ENCODE measurements at places on chromosomes 11 and 22.
A peak's percentile ranks its signal among the peaks of the same experiment; 100 is the strongest.

DNA sequence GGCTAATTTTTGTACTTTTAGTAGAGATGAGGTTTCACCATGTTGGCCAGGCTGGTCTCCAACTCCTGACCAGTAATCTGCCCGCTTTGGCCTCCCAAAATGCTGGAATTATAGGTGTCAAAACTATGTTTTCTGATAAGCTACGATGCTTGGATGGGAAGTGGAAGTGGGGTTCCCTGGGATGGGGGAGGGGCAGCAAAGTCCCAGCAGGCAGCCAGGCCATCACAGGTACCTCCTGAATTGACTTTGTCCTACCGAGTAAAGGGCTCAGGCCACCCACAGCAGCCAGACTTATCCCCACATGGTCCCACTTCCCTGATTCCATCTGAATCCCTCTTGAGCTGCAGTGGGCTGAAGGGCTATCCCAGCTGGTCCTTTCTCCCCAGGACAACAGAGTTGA is 6.9 kb downstream of the FTH1 start:
- peak; percentile 53 for DNase-seq

- peak; percentile 66 for DNase-seq
These were observed 62.7 kb downstream of the CD82 start for GRCh38 chr11:44627911-44628729.

DNA sequence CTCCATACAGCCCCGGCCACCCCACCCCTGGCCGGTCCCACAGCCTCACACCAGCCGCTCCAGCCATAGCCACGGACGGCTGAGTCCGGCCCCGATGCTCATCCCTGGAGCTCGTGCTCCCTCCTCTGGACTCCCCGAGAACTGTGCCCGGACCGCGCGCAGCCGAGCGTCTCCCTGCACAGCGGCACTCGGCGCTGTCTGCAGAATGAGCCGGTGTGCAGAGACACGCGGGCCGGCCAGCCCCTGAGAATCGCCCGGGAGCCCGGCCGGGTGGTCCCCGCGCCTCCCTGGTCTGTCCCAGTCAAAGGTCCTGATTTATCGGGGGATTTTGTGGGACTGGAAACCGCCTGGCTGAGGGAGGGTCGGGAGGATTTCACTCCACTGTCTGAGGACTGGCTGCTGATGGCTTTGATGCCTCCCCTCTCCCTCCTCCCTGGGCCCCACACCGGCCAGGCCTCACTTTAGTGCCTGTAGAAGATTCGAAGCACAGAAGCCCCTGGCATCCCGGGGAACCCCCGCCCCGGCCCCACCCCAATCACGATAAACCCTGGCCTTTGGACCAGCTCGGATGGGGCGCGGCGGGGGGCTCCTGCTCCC is 102.7 kb downstream of the BRD1 start:
- DNase-seq = peak; percentile 78

GRCh38 chr11:68710409-68710808 is 26.1 kb downstream of the GAL start:
- no peak for DNase-seq

DNA sequence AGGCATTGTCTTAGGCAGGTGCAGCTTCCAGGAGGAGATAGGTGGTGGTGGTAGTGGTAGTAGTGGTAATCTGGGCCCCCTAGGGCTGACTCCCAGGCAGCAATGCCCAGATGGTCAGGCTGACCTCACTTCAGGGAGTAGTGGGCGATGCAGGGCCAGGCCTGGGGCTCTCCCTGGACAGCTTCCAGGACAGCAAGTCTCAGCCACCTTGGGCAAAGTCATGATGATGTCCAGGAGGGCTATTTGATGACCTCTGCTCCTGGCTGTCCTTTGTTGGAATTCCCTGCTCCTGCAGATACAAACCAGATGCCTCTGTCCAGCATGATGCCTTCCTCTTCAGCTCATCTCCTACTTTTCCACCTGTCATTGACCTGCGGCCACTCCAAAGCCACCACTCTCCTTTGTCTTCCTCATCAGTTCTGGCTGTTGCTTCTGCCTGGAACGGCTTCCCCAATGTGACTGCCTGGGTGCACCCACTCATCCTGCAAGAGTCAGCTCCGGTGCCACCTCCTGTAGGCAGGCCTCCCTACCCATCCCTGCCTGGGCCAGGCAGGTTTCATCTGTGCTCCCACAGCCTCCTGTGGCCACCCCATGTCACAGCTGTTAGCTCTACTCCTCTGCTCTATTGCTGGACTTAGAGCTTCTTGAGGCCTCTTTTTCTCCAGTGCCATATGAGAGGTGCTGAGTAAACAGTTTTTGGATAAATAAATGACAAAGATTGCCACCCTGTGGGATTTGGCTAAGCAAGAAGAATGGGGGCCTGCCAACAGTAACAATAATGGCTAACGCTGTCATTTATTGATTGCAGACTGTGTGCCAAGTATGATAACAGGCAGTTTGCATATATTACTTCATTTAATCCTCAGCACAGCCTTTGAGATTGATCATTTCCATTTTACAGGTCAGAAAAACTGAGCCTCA is 172.9 kb upstream of the NECTIN1 start:
- no peak for DNase-seq

DNA sequence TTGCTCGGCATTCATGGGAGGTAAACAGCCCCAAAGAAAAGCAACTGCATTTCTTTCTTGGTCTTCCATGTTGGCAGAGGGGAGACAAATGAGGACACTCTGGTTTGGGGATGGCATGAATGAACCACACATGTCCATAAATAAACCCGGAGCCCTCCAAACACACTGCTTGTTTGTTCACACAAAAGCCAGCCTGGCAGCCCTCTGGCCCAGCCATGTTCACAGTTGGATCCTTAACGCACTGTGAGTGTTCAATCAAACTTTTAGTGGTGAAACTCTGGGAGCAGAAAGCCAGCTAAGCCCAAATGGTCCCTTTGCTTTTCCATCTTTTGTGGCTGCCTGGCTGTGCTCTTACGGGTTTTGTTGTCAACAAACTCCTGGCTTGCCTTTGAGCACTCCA is 336.8 kb downstream of the CADM1 start:
- no peak for DNase-seq

DNA sequence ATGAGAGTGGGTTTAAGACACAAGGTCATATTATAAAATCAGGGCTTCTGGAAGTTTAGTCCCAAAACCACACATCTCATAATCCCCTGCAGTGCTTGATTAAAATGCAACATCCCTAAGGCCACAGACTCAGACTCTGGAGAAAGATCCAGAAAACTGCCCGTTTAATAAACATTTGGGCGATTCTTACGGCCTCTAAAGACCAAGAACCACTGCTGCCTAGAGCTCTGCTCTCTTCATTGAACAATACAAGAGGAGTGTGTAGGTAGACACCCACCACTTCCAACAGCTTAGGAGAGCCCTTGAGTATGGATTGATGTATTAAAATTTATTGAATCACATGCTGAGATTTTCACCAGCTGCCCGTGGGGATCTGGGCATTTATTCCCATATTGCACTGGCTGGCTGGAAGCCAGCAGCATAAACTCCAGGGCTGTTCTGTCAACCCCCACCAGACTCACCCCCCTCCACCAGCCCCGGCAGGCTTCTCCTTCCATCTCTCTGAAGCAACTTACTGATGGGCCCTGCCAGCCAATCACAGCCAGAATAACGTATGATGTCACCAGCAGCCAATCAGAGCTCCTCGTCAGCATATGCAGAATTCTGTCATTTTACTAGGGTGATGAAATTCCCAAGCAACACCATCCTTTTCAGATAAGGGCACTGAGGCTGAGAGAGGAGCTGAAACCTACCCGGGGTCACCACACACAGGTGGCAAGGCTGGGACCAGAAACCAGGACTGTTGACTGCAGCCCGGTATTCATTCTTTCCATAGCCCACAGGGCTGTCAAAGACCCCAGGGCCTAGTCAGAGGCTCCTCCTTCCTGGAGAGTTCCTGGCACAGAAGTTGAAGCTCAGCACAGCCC is 749 bp upstream of the BEST1 start:
- DNase-seq = no peak

GRCh38 chr11:765025-765801 is 12.1 kb downstream of the GATD1 start:
- peak; percentile 69 for DNase-seq

DNA sequence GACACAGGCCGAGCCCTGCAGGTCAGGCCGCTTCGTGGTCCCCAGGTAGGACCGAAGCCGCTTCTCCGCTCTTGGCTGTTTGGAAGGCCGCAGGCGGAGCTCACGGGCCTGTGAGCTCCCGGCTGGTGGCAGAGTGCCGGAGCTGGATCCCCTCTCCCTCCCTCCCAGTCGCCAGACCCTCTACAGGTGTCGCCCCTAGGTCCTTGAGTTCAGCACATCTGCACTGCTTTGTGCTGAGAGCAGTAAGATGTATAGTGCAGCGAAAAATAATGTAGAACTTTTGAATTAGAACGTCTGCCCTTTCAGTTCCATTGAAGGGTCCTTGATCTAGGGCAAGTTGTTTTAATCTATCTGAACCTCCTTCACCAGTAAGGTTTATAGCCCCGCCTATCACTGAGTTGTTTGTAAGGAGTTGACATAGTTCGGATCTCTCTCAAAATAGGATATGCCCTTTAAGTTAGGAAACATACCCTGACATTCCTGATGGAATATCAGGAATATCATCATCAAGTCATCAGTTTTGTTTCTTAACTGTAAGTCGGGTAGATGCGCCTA is 419 bp downstream of the ANKRD49 start:
- DNase-seq = no peak

- peak; percentile 83 for DNase-seq
These were observed 62.4 kb downstream of the NECTIN1 start for GRCh38 chr11:119666463-119667131.

GRCh38 chr11:74023276-74023675 is 14.4 kb upstream of the UCP3 start:
- DNase-seq = no peak

DNA sequence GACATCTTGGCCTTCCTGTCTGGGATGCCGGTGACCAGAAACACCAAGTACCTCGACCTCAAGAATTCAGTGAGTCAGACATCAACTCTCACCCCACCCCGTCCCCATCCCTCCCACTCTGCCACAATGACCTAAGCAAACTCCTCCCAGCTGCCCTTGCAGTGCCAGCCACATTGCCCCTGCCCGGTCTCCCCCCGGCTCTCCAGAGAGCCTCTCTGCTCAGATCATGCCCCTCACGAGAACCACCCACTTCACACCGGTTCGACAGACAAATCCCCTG is 23.6 kb upstream of the MYRF start:
- no peak for DNase-seq

- no peak for DNase-seq
These were observed 275.8 kb downstream of the MN1 start for GRCh38 chr22:27525711-27526110.

- no peak for DNase-seq
These were observed 12.9 kb downstream of the NEAT1 start for GRCh38 chr11:65435411-65435931.

GRCh38 chr11:101478587-101479369 is 105.0 kb downstream of the TRPC6 start:
- no peak for DNase-seq

- DNase-seq = peak; percentile 90
These were observed at the start of gene ACP2 for GRCh38 chr11:47248664-47249377. Gene ACP2 (minus strand): TSS chr11:47248814. CDS start chr11:47248789, 25 bp downstream.

GRCh38 chr22:38843201-38843656 is 599 bp downstream of the NPTXR start:
- no peak for DNase-seq

DNA sequence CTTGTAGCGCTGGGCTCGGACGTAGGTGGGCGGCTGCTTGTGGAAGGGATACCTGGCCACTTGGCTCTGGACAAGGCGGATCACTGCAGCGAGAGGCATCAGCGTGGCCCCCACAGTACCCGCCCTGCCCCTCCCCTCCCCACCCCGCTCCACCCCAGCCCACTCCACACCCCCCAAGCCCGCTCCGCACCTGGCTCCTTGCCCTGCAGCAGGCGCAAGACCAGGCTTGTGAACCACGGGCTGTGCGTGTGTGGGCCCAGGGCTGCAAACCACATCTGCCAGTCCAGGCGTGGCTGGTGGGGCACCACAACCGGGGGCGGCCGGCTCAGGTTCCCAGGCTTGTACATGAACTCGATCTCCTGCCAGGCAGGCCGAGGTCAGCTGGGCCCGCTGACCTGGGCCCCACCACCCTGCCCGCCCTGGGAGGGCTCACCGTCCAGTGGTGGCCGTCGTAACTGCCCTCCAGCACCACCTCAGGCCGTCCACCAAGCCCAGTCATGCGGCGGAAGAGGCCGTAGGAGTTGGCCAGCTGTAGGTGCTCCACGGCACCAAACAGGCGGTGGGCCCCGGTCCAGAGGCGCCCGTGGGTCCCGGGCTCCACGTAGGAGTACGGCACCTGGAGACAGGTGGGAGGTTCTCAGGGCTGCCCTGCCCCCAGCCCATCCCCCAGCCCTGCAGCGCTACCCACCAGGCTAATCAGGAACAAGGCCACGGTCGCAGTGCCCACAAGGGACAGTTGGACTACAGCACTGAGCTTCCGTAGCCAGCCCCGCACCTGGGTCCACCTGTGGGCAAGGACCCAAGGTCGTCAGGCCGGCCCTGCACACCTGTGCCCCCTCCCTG is 2.9 kb downstream of the LMF2 start:
- DNase-seq = peak; percentile 70

DNA sequence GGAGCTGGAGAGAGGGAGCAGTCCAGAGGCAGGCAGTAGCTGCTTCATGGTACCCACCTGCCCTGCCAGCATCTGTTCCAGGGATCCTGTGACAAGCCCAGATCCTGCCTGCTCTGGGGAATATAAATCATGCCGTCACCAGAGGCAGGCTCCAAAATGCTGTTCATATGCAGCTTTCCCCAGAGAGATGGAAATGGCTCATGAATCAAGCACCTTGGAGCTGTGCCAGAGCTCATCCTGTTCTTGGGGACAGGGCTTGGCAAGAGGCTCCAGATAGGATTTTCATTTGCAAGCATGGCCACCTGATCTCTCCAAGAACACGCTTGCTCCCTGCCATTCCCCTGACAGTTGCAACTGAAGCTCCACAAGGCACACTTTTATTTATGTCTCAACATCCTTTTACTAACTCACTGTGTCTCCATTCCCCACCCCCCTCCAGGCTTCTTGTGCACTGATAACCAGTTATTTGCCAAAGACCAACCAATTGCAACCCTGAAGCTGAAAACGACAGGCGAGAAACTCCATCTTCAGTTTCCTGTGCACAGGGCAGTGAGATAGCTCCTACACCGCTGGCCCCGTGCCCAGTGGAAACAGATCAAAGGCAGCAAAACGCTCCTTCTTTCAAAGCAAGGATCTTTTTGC is 115.8 kb upstream of the PITPNB start:
- DNase-seq = no peak

Measured in type B pancreatic cell (in vitro differentiated cells).